ENCODE measurements at places on chromosomes 11 and 22.

- DNase-seq: no peak
These were observed 34.6 kb upstream of the ANO1 start for GRCh38 chr11:70043482-70043881.

DNA sequence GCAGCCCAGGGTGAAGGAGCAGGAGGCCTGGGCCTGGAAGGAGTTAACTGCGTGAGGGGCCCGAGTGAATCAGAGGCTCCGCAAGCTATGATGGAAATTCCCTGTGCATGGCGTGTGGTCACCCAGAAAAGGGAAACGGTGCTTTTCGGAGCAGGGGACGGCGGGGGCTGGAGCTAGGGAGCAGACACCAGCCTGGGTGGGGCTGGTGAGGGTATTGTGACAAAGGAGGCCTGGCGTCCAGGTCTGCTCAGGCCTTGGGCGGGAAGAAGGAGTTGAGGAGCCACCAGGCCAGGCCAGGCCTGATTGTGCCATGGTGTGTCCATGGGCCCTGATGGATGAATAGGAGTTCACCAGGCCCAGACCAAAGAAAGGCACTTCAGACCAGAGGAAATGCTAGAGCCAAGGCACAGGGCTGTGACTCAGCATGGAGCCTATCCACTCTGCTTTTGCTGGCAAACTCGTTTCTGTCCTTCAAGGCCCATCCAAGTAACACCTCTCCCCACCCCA, 12.8 kb upstream of the SPI1 start:
- DNase-seq: no peak

GRCh38 chr11:118193910-118194566, 17.6 kb upstream of the SCN2B start:
- no peak for DNase-seq

- DNase-seq: no peak
These were observed 100.2 kb downstream of the C11orf87 start for GRCh38 chr11:109522116-109522755.

DNA sequence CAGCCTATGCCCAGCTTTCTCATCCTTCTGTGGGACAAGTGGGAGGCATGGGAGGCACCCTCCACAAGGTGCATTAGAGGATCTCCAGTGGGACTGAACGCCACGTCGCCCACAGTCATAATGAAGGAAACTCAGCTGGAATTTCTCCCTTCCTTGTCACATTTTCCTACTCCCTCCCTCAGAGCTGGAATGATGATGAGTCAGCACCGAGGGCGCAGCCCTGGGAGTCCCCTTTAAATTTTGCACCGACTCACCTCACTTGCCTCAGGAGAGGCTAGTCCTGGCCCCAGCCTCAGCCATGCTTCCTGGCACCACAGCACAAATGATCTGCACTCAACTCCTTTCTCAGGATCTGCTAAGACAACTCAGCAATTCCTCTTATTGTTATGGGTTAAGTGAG, 34.3 kb downstream of the DBX1 start:
- DNase-seq: no peak

- no peak for DNase-seq
These were observed 71.0 kb downstream of the JAM3 start for GRCh38 chr11:134139873-134140331.

GRCh38 chr11:116171271-116172140, 601.3 kb downstream of the BUD13 start:
- DNase-seq: no peak

DNA sequence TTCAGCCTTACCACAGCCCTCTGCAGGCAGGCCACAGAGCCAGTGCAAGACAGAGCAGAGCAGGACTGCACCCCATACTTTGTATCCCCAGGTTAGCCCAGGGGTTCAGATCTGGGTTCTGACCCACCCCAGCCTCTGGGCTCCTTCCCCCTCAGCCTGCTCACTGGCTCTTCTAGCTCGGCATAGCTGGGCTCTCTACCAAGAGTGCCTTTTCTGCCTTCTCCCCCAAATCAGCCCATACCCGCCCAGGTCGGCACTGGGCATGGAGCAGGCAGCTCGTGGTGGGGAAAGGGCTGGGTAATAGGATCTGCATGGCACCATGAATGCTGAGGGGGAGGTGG, 8.3 kb downstream of the RELT start:
- no peak for DNase-seq

DNA sequence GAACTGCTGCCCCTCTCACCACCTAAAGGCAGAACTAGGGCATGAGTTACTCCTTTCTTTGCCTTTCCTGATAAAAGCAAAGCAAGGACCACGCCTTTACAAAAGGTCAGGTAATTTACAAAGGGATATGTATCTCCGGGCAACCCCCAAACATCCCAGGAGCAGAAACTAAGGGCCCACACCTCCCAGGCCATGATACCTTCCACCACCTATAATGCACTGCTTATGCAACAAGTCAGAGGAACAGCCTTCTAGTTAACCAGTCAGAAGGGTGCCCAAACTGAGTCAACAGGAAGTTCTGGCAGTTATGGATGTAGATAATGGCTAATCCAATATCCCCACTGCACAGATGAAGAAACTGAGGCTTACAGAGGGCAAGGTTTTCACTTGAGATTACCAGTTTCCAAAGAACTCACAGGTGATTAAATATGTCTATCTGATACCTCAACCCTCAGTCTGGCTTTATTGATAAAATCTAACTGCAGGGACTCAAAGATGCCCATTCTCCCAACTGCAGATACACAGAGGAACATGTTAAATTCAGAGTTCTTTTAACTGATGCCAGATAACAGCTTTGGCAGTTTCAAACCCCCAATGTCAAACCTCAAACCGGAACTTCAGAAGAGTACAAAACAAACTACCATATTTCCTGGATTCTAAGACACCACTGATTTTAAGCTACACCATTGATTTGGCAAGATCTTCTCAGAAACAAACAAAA, 16.8 kb upstream of the CASTOR1 start:
- no peak for DNase-seq

GRCh38 chr22:49856343-49856742, 2.7 kb downstream of the ZBED4 start:
- DNase-seq: no peak

DNA sequence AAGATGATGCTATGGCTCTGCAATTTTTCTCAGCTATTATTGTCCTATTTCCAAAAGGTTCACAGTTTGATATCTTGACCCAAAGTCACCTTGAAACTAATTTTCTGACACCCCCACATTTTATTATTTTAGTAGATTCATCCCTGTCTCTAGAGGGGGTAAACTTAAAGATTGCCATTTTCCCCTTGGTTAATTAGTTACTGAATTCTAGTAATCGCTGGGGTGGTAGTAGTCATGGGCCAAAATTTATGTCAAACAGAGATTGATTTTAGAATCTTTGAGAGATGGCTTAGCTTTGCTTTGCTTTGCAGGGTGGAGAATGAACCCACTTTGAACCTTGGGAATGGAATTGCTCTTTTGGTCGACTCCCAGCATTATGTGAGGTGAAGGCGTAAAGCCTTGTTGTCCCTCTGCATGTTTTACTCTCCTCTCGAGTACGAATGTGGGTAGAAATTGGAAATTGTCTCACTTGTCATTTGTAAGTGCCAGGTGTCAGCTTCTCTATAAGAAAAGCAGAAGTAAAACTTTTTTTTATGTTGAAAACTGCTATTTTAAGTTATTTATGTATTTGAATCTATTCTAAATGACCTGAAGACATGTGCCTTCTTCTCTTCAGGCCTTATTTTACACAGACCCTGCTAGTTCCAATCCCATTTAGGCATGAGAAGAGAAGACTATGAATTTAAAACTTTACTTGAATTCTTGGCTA, 42.4 kb upstream of the RCE1 start:
- no peak for DNase-seq

DNA sequence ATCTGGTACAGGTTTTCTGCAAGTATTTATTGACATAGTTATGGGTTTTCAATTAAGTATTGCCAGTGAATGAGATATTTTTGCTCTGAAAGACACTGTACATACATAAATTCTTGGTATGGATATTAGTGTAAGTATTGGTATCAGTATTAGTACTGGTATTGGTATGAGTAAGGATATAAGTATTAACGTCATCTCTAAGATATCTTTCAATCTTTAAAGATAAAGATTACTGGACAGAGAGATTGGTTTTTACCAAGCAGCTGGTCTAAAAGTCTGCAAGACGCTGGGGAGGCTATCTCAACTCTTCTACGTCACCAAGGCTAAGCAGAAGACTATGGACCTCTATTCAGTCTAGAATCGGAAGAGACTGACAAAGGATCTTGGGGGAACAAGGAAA, 234.5 kb downstream of the NXPE2 start:
- DNase-seq: no peak

GRCh38 chr11:76783896-76784813, 999 bp downstream of the TSKU start:
- no peak for DNase-seq

- DNase-seq: no peak
These were observed 12.9 kb downstream of the OR51B6 start for GRCh38 chr11:5364214-5364613.

DNA sequence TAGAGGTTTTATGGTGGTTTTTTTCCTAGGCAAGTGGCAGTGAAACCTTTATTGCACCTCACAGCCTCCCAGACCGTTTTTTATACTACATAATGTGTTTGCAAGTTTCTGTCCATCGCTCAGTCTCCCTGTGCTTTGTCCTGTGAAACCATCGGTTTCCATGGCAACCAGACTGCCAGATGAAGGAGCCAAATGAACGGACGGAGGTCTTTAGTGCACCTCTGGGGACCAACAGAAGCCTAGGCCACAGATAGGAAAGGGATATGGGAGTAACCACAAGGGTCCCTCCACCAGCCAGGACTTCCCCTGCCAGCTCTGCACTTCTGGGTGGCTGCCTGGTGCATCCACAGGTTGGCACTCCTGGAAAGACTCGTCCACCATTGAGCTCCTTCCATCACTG, 165.0 kb downstream of the CHST1 start:
- DNase-seq: no peak

DNA sequence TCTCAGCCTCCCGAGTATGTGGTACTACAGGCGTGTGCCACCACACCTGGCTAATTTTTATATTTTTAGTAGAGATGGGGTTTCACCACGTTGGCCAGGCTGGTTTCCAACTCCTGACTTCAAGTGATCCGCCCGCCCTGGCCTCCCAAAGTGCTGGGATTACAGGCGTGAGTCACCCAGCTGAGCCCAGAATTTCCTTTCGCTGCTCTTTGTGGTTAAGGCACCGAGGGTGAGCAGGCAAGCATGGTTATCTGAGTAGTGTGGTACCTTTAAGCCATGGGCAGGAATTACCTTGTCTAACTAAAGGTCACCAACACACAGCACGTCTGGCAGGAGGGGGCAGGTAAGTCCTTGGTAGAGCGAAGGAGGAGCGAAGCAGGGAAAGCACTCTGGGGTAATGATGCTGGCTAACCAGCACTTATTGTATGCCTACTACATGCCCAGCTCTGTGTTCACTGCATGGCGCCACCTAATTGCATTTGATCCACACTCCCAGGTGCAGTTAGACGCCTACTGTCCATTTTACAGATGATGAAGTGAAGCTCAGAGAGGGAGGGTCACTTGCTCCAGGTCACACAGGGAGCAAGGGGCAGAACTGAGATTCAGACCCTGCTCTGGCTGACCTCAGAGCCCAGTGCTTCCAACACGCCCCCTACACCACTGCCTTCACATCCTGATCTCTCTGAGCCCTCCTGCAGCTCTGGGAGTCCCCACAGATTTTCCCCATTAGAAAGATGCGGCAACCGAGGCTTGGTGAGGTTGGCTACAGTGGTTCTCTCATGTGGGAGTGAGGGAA, 45.7 kb downstream of the TRIOBP start:
- no peak for DNase-seq

GRCh38 chr11:13784855-13785254, 116.4 kb downstream of the FAR1 start:
- DNase-seq: no peak

DNA sequence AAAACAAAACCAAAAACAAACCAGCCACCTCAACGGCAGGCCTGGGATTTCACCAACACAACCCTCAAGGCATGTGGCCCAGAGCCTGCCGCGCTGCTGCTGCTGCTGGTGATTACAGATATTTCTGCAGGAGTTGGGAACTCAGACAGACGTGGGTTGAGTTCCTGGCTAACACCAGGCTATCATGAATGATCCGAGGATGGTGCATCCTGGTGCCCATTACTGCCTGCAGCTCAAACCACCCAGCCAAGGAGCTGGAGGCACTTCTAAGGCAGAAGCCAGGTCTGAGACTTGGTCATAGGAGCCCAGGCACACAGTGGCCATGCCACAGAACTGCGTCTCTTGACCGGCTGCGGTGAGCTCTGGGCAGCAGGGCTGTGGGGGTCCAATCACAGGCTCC, 151.8 kb downstream of the MPPED1 start:
- DNase-seq: no peak

- DNase-seq: no peak
These were observed 52.8 kb downstream of the OSBP2 start for GRCh38 chr22:30747493-30747892.
